ENCODE measurements at places on chromosomes 2 and 18.

DNA sequence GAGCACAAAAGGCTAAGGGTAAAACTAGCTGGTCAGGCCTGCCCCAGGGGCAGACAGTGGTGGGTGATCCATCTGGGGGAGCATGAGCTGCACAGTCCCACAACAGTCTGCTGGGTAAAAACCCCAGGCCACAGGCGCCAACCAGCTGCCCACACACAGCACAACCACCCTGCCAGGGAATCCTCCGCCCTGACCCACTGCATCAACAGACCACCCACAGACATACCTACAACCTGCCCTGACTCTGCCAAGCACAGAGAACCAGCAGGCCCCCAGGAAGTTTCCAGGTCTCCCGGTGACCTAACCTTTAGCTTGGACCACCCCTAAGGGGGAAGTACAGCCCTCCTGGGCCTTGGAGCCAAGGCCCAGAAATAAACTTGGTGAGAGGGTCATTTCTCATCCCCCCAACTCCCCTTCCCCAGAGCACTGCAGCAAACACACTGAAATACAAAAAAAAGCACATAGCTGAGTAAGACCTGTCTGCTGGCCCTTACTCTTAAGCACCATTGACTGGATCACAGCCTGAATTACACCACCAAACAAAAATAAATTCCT lies 118.3 kb upstream of the CAB39 start:
- DNase-seq = no peak

- DNase-seq = no peak
Measured at GRCh38 chr2:120221616-120222015, 1.6 kb downstream of the TMEM185B start.

- peak; percentile 89 for DNase-seq
Measured at GRCh38 chr18:8813611-8814010, 108.3 kb downstream of the MTCL1 start.

DNA sequence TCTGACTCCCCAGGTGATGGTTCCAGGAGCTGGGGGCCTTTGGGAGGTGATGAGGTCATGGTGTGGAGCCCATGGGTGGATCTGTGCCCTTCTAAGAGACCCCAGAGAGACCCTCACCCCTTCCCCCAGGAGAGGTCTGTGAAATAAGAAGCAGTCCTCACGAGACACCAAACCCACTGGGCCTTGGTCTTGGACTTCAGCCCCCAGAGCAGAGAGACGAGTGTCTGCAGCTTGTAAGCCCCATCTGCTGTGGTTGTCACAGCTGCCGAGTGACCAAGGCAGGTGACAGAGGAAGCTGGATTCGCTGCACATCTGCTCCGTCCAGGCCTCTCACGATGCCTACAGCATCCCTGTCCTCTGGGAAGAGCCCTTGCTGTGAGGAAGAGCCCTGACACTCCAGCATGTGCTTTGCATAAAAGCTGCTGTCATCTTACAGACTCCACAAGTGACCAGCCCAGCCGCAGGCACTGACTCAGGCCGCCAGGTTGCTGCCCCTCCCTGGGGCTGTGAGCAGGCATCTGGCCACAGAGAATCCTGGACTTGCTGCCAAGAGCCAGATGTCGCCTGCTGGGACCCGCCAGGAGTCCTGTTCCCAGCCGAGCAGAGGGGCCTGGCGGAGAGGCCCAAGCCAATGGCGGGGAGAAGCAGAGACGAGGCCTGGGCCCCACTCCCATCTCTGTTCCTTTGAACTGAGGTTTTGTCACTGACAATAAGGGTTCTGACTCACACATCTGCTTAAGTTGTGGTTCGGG lies 150.8 kb downstream of the PXDN start:
- DNase-seq = peak; percentile 92

DNA sequence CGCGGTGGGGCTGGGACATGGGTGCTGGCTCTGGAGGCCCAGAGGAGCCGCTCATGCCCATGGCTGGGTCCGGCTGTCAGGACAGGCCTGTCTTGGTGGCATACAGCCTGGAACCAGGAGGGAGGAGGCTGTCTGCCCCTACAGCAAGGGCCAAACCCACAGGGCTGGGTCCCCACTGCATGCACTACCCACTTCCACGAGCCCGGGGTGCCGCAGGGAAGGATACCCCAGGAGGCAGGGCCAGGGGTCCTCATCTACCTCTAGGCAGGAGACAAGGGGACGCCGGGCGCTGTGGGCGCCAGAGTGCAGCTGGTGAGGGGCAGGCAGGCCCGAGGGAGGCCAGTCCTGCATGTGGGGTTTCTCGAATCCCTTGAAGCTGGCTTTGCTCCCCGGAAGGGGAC lies 95.1 kb upstream of the GPC1 start:
- no peak for DNase-seq

DNA sequence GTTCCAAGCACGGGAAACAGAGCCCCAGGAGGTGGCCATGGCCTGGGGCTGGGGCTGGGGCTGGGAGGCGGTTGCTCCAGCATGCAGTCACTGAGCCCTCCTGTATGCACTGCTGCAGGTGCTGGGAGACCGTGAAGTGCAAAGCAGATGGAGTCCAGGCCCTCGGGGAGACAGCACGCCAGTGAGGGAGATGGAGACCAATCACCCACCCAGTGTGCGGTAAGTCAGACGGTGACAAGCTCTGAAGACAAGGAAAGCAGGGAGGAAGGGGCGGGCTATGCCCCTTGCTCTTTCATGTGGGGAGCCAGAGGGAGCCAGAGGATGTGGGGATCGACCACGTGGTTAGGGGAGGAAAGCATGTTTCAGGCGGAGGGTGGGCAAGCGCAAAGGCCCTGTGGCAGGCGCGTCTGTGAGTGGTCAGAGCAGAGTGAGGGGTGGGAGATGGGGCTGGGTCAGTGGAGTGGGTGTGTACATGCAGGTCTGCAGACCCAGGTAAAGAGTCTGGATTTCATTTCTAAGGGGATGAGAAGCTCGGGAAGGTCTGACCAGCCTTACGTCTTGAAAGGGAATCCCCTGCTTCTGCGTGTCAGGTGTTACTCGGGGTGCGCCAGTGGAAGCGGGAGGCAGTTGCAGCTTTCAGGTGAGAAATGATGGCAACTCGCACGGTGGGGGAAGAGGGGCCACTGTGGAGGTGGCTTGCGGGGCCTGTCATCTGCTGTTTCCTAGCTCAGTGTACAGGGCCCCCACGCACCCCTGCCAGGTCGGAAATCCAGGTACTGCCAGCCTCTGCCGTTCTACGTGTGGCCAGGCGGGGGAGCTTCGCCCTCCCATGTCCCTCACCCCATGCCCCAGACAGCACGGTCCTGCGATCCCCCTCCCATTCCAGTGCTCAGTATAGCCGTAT lies 19.4 kb downstream of the RRM2 start:
- DNase-seq = no peak

- DNase-seq = no peak
Measured at GRCh38 chr2:80302001-80302313, 2.6 kb downstream of the LRRTM1 start.

- no peak for DNase-seq
Measured at GRCh38 chr18:6342990-6343389, 71.7 kb downstream of the L3MBTL4 start.

GRCh38 chr2:232058931-232059330 lies 97.4 kb downstream of the DIS3L2 start:
- DNase-seq = no peak

DNA sequence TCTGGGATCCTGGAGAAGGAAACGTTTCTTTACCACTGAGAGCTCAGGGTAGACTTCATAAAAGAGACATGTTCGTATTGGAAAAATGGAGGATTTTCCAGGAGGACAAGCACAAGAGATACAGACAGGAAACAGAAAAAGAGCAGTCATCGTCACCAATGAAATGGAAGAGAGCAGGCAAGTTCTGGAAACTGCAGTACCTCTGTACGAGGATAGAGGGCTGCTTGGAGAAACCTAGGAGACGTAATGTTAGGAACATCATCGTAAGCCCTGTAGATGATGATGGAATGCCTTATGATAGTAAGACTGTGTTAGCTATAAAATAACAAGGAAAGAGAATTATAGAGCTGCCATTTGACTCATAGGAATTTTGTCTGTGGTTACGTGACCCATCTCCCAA lies 121.1 kb upstream of the KLHL14 start:
- DNase-seq = peak; percentile 7

- DNase-seq = peak; percentile 63
Measured at GRCh38 chr2:11669454-11670291, at the start of gene NTSR2. Gene NTSR2 (minus strand): TSS chr2:11670195. CDS start chr2:11670129, 66 bp downstream.

DNA sequence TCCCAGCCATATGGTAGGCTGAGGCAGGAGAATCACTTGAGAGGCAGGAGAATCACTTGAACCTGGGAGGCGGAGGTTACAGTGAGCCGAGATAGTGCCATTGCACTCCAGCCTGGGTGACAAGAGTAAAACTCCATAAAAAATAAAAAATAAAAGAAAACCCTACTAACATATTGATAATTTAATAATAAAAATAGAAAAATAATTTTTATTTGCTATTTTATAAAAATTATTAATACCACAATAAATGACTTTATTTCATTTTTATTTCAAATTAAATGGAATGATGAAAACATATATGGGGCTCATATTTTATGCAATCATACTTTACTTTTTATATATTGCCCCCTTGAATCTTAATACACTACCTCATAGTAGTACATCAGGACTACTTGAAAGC lies 20.4 kb downstream of the TMEM182 start:
- no peak for DNase-seq

Data from fibroblast of skin of right biceps (primary cell).